ENCODE measurements at places on chromosomes 2 and 18.

GRCh38 chr18:36499938-36500337 is 202.4 kb downstream of the FHOD3 start:
- DNase-seq, result no peak

DNA sequence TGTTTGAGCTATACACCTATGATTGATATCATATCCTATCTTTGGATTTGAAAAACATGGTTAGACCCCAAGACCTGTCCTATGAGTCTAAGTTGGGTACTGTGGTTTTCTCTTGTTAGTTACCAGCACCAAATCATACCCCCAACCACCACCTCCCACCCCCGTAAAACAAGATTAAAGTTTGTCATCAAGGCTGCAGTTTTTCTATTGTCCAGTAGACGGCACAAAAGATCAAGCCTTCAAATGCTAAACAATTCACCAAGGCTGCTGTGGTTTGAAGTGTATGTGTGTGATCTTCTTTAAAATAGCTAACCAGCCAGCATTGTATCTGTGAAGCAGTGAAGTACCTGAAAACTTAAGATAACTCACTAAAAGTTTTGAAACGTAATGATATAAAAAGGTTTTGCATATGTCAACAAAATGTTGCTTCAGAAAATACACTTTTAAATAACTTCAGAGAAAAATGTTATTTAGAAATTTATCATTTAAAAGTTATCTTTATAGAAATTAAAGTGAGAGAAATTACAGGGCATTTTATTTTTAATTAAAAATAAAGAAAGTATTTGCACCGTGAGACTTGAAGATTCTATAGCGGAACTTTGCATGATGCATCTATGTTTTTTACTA is 5.8 kb upstream of the MEIS1 start:
- peak; percentile 9 for DNase-seq

DNA sequence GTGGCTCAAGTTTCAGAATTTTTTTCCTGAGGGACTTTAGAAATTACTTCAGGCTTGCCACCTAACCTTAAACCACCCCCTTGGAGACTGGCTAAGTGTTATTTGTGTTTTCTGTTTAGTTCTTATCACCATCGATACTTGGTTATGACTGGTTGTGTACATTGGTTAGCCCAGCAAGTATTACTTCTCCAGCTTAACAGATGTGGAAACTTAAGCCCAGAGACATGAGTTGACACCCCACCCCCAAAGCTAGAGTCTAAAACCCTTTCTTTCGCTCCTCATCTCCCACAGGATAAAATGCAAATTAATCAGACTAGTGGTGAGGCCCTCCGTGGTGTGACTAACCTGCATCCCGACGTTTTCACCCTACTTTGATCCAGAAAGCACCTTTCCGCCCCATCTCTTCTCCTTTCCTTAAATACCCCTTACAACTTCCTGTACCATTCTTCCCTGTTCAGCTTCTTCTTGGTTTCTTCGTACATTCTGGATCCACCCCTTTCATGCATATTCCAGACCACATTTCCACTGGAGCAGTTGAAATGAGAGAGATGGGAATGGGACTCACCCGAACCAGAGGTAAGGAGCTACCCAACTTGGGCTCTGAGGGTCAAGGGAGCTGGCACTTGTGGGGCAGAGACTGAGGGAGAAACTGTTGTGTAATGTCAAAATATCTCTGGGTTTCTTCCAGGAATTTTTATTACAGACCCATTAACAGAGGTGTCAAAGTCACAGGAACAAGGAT is 819 bp upstream of the MAP3K2 start:
- DNase-seq, result no peak

GRCh38 chr2:3575534-3576262 is 638 bp downstream of the RPS7 start:
- no peak for DNase-seq

DNA sequence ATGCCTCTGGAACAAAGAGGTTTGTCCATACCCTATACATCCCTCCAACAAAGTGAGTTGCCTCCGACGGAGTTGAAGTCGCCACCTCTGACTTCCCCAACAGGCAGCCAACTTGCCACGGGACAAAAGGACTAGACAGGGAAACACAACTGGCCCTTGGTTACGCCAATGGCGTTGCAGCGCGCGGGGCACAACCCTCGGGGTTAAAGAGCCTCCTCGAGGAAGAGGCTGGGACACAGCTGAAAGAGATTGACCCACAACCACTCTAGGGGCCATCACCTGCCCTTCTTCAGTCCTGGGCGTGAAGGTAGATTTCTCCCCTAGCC is 545 bp downstream of the GTF3C2 start:
- DNase-seq, result no peak

GRCh38 chr2:224613543-224614286 is 28.6 kb upstream of the CUL3 start:
- DNase-seq, result no peak

GRCh38 chr2:218406949-218407618 is 7.4 kb downstream of the CTDSP1 start:
- DNase-seq, result no peak

- DNase-seq, result no peak
Measured at GRCh38 chr2:203928849-203929248, 7.7 kb upstream of the ICOS start.

DNA sequence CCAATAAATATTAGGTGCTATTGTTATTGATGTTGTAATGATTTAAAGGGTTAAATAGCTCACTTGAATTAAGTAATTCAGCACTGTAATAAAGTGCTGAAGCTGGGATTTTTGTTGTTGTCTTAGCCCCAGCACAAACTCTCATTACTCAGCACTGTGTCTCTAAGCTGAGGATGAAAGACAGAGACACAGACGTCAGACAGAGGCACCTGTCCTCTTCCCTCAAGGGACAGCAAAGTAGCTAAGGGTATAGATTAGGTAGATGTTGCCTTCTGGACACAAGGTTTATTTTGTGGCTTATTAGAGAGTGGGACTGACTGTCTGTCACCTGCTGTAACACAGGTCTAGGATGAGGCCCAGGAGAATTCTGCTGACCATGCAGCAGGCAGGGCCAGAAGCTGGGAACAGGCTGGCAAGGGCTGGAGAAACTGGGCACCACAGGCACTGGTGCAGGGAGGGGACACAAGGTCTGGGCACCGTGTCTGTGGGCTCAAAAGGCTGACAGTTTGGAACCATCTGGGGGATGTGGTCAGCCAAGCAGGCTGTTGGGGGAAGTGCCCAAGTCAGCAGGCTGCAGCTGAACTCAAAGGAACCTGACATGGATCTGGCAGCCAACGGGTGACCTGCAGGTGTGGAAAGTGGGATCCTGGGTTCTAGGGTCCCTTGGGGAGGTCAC is 20.0 kb upstream of the PTPN4 start:
- no peak for DNase-seq

- no peak for DNase-seq
Measured at GRCh38 chr18:74972354-74972753, 236.6 kb downstream of the PTGR3 start.

DNA sequence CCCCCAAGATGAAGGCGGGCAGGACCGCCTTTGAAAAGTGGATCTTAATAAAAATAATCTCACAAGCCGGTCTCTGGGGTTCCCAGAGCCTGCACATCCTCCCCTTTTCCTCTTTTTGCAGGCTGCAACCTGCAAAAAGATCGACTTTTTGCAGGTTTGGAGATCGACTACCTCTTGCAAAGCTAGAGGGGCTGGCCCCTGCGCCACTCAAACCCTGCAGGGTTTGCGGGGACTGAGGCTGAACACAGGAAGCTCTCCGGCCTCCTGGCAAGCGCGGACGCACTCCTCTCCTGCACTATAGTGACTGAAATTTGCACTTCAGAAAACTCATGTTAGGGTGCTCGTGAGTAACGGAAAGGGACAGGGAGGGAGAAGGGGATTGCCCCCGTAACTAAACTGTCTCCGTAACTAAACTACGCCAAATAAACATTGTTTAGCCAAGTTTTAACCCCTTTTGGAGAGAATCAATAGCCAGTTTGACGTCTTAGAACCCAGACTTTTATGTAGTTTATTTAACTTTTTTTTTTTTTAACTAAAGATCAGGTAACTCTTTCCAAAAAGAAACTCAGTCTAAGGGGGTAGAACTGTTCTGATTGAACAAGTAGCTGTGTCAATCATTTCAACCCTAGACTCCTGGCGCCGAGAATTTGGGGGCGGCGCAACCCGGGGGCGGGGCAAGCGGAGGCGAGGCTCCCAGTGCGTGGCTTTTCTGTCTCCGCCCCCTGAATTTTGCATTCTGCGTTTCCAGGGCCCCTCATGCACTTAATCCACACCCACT is 2.5 kb downstream of the IGFBP5 start:
- DNase-seq, result peak; percentile 62

DNA sequence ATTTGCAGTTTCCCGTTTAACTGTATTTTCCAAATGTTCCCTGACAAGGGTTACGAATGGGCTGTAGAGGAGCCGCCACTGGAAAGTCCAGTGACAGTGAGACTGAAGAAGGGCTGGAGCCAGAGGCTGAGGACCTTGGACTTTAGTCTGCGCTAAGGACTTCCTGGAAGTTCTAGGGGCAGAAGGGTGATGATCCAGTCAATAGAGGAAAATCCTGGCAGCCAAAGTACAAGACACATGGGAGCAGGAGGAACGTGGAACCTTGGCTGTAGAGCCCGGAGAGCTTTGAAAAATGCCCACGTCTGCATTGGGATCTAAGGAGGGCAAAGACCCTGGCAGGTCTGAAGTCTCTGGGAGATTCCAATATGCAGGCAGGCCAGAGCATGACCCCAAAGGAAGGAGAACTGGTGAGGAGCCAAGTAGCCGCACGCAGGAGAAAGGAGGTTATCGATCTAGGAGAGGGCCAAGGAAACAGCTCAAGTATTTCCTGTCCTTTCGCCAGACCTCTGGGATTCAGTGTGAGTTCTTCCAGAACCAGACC is 28.5 kb downstream of the MBP start:
- DNase-seq, result no peak

DNA sequence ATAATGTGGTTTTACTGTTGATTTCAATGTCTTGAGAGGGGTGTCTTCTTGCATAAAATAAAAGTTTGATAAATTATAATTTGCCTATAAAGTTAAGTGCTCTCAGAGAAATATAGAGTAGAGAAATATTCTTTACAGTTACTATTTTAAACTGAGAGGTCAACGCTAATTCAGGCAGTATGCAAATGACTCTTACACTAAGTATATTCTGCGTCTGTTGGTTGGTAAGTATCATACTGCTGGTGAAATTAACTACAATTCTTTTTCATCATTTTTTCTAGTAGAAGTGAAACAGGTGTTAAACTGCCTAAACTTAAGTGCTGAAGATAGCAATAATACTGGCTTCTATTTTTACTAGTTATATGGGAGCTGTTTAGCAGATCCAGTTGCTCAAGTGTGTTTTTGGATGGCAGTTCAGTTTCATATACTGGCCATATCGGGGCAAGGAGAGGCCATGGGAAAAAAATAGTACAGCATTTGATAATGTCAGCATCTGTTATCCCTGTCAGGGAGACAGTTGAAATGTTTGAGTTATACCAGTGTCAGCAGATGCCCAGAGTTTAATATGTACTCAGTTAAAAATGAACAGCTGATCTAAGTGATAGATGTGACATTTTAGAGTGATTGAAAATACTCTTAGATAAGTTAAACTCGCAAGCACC is 86.2 kb downstream of the MIB1 start:
- no peak for DNase-seq

GRCh38 chr2:139454251-139454650 is 674.1 kb upstream of the NXPH2 start:
- no peak for DNase-seq

DNA sequence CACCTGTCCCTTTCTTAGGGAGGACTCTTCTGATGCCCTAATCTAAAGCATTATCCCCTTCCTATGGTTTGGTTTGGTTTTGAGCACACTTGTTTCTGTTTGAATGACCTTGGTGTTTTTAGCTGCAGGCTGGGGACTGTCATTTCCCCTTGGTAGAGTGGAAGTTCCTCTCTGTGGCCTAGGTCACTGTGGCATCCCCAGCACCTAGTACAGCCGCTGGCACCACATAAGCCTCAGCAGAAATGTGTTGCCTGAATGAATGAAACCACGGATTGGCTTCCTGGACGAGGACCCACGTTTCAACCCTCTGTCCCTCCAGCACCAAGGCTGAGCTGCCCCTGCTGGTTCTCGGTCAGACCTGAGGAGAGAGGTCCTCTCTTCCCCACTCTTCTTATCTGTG is 159.9 kb downstream of the CTIF start:
- no peak for DNase-seq

- DNase-seq, result no peak
Measured at GRCh38 chr2:60662781-60663180, 93.3 kb upstream of the PAPOLG start.

GRCh38 chr2:62000538-62000937 is 95.1 kb downstream of the COMMD1 start:
- no peak for DNase-seq

- DNase-seq, result no peak
Measured at GRCh38 chr2:233413046-233413445, 58.8 kb downstream of the DGKD start.

DNA sequence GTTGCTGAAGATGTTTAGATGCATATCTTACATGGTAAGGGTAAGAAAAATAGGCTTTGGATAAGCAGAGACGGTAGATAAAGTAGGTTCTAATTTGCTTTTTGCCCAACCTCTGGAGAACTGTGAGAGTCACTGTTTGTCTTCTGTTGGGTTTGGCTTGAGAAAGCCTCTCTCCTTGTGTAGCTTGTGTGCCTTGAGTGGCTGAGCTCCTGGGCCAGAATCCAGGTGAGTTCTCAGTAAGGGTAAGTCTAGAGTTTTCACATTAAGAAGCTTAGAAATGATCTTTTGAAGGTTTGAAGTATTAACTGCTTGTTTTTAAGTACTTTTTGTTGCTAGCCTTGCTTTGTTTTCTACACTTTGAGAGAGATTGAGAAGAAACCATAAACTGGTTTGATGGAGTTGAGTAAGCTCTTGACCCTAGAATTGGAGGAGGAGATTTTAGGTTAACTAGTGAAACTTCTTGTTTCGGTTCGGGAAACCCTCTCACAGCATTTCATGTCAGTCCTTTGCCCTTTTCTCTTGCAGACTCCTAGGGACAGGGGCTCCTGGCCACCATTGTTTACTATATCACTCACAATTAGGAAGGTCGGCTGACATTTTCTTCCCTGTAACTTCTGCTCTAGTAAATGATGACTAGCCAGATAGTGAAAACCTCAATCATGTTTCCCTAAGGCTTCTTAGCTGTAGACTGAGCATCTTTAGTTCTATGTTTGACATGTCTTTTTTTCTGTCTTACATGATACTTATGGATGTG is 26.0 kb downstream of the MAP4K4 start:
- DNase-seq, result no peak

DNA sequence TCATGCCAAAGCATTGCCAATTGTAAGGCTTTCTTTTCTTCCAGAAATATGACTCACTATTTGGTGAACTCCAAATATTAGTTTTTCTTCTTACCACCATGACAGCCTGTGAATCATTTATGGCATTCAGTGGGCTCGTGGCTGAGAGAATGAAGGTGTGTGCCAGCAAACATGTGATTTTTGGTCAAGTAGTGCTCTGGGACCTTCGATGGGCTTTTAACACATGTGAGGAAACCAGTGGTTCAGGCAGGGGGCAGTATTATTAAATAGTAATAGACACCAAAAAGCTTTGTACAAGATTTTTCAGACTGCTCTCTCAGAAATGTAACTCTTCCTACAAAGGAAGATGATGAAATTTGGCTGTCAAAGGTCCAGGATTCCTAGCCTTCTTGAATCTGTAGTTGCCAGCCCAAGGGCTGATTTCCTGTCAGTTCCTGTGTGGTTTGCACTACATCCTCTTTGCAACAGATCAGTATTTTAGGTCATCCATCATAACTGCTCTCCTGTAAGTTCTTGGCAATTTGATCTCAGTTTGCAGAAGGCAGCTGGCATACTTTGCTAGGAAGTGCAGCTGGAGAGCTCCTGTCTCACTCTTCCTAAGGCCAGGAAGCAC is 64.3 kb downstream of the BABAM2 start:
- peak; percentile 6 for DNase-seq
